ENCODE measurements at places on chromosomes 6 and 20. TPM values are rescaled to one million over a fixed set of nuclear protein-coding genes. Genes with fewer than 3 reads are reported as not detected.

The KCNK5 gene
- total RNA-seq: 0.79 TPM

The VSTM2L gene
- total RNA-seq: not detected

The MTHFD1L gene
- 8.6 TPM for total RNA-seq

The FAM83D gene
- total RNA-seq: 1.4 TPM

The ARMH2 gene
- total RNA-seq: 4.7 TPM

The SSTR4 gene
- not detected for total RNA-seq

The TINAG gene
- not detected for total RNA-seq

The LY6G6D gene
- total RNA-seq: not detected

The PSORS1C1 gene
- not detected for total RNA-seq

The STK35 gene
- 19.3 TPM for total RNA-seq

The MOG gene
- not detected for total RNA-seq

The POLH gene
- 31.9 TPM for total RNA-seq

The LRRC73 gene
- 0.55 TPM for total RNA-seq

The C6orf58 gene
- total RNA-seq: not detected

The KCNS1 gene
- total RNA-seq: 0.09 TPM

The VEGFA gene
- total RNA-seq: 1.1 TPM

The SGK2 gene
- total RNA-seq: 1.6 TPM

The LINC00237 gene
- total RNA-seq: not detected
